T-helper 2 cell treated with Interferon-gamma antibody and Interleukin-4, amounts not matched to agents 5 μg/mL and 100 μg/mL, for 36 hours (primary cell): ENCODE measurements at places on chromosomes 7 and 10.
A peak's percentile ranks its signal among the peaks of the same experiment; 100 is the strongest.

DNA sequence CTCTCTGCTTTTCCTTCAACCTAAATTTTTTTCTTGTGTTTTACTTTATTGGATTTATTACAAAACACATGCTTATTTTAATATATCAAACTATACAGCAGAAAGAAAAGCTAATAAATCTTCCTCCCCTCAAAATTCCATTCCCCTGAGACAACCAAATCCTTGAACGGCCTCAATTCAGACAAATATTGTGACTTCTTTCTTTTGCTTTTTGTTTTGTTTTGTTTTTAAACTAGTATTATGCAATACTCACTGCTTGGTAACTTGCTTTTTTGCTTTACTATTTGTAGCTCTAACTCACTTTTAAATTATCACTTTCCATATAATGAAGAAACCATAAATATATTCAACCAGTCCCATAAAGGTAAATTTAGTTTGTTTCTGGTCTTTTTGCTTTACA, 59.4 kb upstream of the CDK1 start:
- peaks cover 16% of the 10 kb centered on the region for H3K4me1 ChIP-seq
- H3K27me3 ChIP-seq: peaks cover 6% of the 10 kb centered on the region
- H3K27ac ChIP-seq: no peak overlapping the region

GRCh38 chr10:67666416-67667034, 29.5 kb downstream of the CTNNA3 start:
- H3K36me3 ChIP-seq: no peaks in the 10 kb centered on the region
- no peak for DNase-seq
- H3K4me3 ChIP-seq: no peak overlapping the region
- H3K27ac ChIP-seq: no peak overlapping the region
- peaks cover 3% of the 10 kb centered on the region for H3K4me1 ChIP-seq
- H3K27me3 ChIP-seq: peaks cover 27% of the 10 kb centered on the region

DNA sequence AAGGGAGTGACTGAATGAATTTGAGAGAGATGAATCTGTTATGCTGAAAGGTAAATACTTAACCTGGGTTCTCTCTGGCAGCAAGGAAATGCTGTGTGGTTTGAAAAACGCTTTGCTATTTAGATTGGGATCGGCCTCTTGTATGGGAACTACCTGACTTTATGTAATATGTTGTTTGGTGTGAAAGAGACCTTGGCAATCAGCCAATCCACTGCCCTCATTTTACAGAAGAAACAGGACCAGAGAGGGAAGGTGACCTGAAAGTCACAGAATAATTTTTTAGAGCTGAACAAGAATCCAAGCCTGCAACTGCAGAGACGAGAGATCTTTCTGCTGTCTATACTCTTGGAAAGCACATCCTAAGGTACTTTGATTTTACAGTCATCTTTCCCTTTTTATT, 1.0 kb downstream of the BUD31 start:
- peaks cover 28% of the 10 kb centered on the region for H3K4me1 ChIP-seq
- no peak for DNase-seq
- H3K27ac ChIP-seq: peak overlapping the region; percentile 93
- peaks cover 38% of the 10 kb centered on the region for H3K36me3 ChIP-seq

GRCh38 chr7:106239406-106239805, 45.4 kb downstream of the NAMPT start:
- H3K27ac ChIP-seq: no peak overlapping the region
- DNase-seq: no peak
- H3K36me3 ChIP-seq: no peaks in the 10 kb centered on the region
- peaks cover 5% of the 10 kb centered on the region for H3K27me3 ChIP-seq
- H3K4me3 ChIP-seq: no peak overlapping the region
- H3K4me1 ChIP-seq: no peaks in the 10 kb centered on the region

GRCh38 chr7:100532165-100533022, 6.6 kb upstream of the AGFG2 start:
- no peak overlapping the region for H3K4me3 ChIP-seq
- peaks cover 5% of the 10 kb centered on the region for H3K4me1 ChIP-seq
- no peaks in the 10 kb centered on the region for H3K36me3 ChIP-seq
- H3K27me3 ChIP-seq: no peaks in the 10 kb centered on the region

GRCh38 chr10:33249137-33249536, 85.3 kb downstream of the NRP1 start:
- H3K27ac ChIP-seq: no peak overlapping the region
- H3K36me3 ChIP-seq: peaks cover 10% of the 10 kb centered on the region
- peaks cover 46% of the 10 kb centered on the region for H3K4me1 ChIP-seq

DNA sequence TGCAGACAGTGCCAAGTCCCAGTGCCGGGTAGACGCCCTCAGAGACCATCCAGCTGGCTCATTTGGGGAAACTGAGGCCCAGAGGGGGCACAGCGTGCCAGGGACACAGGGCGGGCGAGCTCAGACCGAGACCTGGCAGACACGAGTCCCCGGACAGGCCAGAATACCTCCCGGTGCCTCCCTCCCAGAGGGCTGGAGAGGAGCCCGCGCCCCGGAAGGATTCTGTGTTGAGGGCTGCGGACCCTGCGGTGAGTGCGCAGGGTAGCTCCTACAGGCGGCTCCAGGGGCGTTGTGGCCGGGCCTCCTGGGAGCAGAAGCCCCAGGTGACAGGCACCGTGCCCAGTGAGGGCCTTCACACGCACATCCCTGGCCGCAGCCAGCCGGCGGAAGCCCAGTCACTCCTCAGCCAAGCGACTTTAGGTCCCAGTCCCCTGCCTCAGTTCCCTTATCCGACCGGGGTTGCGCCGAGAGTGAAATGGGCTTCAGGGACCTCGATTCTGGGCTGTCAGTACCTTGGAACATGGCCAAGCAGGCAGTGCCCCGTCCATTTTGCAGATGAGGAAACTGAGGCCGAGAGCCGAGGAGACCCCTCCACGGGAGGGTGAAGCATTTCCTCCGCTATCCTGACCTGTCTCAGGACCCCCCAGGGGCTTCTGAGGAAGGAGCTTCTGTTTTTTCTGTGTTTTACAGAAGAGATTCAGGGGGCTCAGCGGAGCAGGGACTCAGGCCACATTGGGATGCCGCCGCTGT, 73.6 kb downstream of the ELFN1 start:
- H3K27me3 ChIP-seq: no peaks in the 10 kb centered on the region
- DNase-seq: no peak
- no peak overlapping the region for H3K4me3 ChIP-seq
- no peak overlapping the region for H3K27ac ChIP-seq

- H3K4me3 ChIP-seq: no peak overlapping the region
- H3K27me3 ChIP-seq: no peaks in the 10 kb centered on the region
- no peak overlapping the region for H3K27ac ChIP-seq
- H3K36me3 ChIP-seq: no peaks in the 10 kb centered on the region
- no peak for DNase-seq
Measured at GRCh38 chr7:80870813-80871212, 48.0 kb downstream of the SEMA3C start.

DNA sequence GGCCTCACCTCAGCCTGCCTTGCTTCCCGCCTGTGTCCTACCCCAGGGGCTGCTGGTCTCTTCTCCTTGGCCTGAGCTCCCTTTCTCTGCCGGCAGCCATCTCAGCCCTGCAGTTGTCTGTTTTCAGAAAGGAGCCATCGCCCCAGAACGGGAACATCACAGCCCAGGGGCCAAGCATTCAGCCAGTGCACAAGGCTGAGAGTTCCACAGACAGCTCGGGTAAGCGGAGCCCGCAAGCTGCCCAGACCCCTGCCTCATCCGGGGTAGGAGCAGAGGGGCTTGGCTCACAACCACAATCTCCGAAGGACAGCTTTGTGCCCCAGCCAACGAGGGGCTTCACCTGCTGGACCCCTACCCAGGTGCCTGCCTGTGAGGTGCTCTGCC, 5.3 kb upstream of the DEPP1 start:
- peaks cover 10% of the 10 kb centered on the region for H3K4me1 ChIP-seq
- DNase-seq: no peak
- no peaks in the 10 kb centered on the region for H3K36me3 ChIP-seq
- peaks cover 11% of the 10 kb centered on the region for H3K27me3 ChIP-seq

DNA sequence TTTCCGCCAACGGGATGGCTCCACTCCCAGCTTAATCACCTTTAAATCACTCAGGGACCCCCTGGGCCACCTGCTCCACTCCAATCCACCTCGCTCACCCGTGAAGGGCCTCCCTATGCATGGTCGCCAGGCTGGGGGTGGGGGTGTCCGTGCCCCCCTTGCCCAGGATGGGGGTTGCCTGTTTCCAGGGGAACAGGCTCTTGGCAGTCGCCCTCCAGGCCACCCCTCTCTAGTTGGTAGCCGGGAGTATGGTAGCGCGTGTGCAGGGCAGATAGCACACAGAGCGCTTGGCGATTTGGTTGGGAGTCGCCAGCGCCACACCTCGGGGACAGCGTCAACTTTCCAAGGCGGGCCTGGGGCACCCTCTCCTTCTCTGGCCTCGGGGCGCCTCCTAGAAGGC, 134.9 kb upstream of the ZNF92 start:
- peaks cover 2% of the 10 kb centered on the region for H3K4me1 ChIP-seq
- peaks cover 34% of the 10 kb centered on the region for H3K27me3 ChIP-seq
- no peak overlapping the region for H3K4me3 ChIP-seq
- DNase-seq: no peak

DNA sequence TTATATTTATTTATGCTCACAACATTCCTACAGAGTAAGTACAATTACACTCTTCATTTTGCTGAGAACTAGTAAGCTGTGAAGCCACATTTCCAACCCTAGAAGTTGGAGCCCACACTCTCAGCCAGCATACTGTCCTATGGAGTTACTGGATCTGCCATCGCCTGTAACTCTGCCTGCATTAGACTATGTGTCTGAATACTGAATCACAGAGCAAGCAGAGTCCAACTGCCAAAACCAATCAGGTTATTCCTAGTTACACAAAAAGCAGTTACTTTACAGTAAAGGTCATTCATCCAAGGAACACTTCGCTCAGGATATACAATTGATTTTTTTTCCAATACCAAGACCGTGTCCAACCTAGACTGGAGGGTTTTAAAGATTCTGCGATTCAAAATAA, 21.5 kb downstream of the CTAGE6 start:
- peaks cover 15% of the 10 kb centered on the region for H3K4me1 ChIP-seq
- DNase-seq: no peak
- H3K27me3 ChIP-seq: no peaks in the 10 kb centered on the region
- H3K36me3 ChIP-seq: peaks cover 18% of the 10 kb centered on the region
- H3K4me3 ChIP-seq: no peak overlapping the region

GRCh38 chr7:13282377-13282980, 595.0 kb downstream of the ARL4A start:
- no peak overlapping the region for H3K27ac ChIP-seq
- no peak overlapping the region for H3K4me3 ChIP-seq
- H3K36me3 ChIP-seq: no peaks in the 10 kb centered on the region
- H3K4me1 ChIP-seq: no peaks in the 10 kb centered on the region
- no peak for DNase-seq

DNA sequence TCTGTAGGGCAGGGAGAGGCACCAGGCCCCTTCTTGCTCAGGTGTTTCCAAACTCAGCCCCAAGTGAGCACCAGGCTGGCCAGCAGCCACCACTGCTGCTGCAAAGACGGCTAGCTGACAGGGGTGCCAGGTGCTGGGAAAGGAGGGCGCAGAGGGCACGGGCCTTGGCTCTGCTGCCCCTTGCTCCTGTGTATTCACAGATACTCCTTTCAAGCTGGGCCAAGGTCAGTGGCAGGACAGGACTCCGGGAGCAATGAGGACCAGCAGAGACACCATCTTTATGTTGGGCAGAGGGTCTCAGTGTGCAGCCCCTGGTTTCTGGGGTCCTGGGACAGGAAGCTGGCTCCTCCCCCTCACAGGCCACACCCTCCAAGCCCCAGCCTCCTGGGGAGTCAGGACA, 110.1 kb downstream of the SMURF1 start:
- H3K27me3 ChIP-seq: no peaks in the 10 kb centered on the region
- H3K4me1 ChIP-seq: no peaks in the 10 kb centered on the region
- no peak for DNase-seq
- H3K36me3 ChIP-seq: peaks cover 46% of the 10 kb centered on the region

DNA sequence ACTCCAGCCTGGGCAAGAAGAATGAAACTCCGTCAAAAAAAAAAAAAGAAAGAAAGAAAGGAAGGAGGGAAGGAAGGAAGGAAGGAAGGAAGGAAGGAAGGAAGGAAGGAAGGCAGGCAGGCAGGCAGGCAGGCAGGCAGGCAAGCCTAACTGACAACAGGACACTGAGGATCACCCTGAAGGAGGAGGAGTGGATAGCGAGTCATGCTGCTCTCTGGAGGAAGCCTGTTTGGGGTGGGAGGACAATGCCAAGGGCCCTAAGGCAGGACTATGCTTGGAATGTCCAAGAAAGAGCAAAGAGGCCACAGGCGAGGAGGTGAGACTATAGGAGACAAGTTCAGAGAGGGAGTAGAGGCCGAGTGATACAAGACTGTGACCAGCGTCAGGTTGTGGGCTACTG, 107.0 kb upstream of the PARD3 start:
- no peaks in the 10 kb centered on the region for H3K4me1 ChIP-seq
- H3K36me3 ChIP-seq: no peaks in the 10 kb centered on the region
- H3K4me3 ChIP-seq: no peak overlapping the region
- H3K27ac ChIP-seq: no peak overlapping the region
- H3K27me3 ChIP-seq: no peaks in the 10 kb centered on the region
- no peak for DNase-seq

DNA sequence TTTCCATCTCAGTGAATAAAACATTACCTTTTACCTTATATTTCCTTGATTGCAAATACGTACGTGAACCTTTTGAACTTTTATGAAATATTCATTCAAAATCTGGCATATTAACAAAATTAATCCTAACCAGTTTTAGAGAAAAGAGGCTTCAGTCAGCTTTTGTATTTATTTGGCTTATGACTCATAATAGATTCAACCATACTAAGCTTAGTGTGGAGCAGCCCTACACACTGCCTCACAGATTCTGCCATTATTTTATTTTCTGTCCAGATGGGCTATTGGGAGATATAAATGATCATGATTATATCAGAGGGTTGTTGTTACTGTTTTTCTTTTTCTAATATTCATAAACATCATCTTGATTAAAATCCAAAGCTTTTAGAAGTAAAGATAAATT, 325.5 kb downstream of the GPR37 start:
- no peak for DNase-seq
- H3K36me3 ChIP-seq: no peaks in the 10 kb centered on the region
- no peaks in the 10 kb centered on the region for H3K4me1 ChIP-seq

DNA sequence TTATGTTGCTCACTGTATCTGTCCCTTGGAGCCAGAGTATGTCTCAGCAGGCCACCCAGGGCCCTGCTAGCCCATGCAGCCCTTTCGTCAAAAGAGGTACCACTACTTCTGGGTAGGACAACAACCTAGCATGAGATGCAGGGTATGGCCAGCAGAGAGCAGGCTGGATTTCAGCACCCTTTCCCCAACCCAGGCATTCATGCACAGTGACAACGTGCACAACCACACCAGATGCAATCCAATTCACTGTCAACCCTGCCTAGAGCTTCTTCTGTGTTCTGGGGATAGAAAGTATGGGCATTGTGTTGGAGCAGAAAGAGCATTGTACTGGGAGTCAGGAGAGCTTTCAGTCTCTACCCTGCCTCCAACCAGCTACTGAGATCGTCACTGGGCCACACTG, 37.9 kb downstream of the JAZF1 start:
- H3K36me3 ChIP-seq: no peaks in the 10 kb centered on the region
- no peaks in the 10 kb centered on the region for H3K4me1 ChIP-seq
- H3K27ac ChIP-seq: no peak overlapping the region
- peaks cover 17% of the 10 kb centered on the region for H3K27me3 ChIP-seq
- H3K4me3 ChIP-seq: no peak overlapping the region
- DNase-seq: no peak
